ENCODE measurements at places on chromosomes 6 and 20.
A peak's percentile ranks its signal among the peaks of the same experiment; 100 is the strongest.

DNA sequence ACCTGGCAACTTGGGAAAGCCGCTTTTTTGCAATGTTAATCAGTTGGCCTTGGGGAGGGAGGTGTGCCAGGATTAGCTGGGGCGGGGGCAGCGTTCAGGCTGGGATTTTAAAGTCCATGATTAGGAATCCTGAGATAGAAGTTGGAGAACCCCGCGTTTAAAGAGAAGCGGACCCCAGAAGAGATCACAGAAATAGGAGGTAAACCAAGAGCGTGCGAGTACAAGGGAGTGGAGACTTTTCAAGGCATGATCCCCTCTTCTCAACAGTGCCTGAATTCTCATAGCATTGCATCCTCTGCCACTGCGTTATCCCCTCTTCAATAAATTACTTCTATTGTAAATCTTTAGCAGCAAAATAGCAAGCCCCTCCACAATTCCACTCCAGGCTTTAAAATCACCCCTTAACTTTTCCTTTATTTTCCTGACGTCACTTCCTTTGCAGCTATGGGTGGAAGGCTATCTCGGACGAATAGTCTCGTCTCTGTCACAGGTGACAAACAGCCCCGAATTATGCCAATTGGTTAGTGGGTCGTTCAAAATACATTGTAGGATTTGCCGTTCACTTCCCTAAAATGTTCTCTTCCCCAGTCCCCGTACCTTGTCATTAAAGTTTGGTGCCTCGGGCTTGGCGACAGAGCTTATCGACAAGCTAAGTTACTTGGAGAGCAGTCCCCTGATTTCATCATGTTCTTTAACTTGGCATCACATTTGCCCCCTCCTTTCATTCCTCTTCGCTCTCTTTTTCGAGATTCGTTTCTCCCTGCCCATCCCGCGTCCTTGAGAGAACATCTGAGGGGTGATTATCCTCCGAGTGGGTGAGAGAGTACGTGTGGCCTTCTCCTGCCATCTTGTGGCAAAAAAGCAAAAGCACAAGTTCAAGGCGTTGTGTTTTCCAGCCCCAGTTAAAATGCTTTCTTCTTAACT, 17.1 kb downstream of the OR2B2 start:
- peak; percentile 88 for DNase-seq

GRCh38 chr6:3553254-3553653, 96.4 kb upstream of the SLC22A23 start:
- DNase-seq: no peak

DNA sequence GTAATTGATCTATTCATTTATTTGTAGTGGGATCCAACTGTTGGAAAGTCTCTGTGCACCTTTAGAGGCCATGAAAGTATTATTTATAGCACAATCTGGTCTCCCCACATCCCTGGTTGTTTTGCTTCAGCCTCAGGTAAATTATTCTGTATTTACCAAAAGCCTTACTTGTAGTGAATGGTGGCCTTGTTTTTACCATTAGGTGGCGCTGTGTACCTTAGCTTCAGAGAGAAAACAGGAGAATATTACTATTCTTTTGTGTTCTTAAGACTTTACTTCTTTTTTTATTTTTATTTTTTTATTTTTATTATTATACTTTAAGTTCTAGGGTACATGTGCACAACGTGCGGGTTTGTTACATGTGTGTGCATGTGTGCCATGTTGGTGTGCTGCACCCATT, 23.7 kb downstream of the PEX7 start:
- DNase-seq: peak; percentile 80

GRCh38 chr6:125819535-125820326, 29.0 kb downstream of the NCOA7 start:
- DNase-seq: no peak

- peak; percentile 83 for DNase-seq
These were observed 56.0 kb downstream of the TGM2 start for GRCh38 chr20:38108986-38109541.

- DNase-seq: no peak
These were observed 546.1 kb upstream of the CHD6 start for GRCh38 chr20:42164121-42164890.

DNA sequence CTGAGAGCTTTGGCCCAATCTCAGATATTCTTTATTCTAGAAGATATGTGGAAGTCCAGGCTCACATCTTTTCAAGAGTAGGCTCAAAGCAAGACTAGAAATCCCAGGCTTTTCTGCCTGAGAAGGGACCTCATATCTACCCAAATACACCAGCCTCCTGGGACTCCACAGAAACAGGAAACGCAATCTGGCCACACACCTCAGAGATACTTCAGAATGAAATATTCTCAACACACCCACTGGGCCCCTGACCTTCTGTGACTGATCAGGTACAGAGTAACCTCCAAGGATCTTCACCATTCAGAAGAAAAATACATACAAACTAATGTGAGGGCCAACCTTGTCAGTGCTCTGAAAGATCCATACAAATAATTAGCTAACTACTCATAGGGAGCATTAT, 183.2 kb downstream of the HIVEP2 start:
- DNase-seq: no peak

DNA sequence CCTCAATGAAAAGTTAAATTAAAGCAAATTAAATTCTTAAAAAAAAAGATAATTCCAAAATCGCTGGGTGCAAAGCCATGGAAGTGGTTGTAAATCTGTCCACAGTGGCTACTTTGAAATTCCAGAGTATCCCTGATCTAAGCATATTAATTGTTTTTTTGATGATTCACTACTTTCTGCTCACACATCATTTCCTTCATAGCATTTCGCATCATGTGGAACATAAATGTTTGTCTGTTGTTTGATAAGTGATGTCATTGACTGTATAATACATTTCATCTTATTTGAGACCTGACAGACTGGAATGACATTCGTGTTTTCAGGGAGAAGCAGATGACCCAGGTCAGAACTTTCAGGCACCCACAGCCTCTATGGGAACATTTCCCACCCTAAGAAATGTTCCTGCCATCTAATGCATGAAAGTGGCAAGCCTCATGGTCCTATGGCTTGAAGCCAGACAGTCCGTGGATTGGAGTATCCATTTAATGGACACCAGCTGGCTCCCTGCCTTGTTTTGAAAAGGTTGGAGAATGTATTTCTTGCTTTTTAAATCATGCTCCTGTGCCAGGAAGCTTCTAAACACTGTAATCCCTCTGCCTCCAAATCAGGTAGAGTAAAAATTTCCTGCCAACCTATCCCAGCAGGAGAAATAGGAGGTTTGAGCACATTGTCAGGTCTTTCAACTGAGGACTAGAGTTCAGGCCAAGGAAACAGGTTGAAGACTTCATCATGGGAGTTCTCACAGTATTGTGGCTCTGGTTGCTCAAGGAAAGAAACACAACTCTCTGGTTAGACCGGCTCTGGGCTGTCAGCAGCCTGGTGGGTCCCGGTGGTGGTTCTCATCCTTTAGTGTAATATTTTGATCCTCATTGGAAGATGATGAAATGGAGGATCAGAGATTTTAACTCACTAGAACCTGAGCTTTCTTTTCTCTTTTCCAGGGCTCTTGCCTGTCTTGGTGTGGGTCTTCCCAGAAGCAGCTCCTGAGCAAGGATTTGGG, 157.9 kb downstream of the SLC24A3 start:
- no peak for DNase-seq

- no peak for DNase-seq
These were observed 120.3 kb downstream of the LCA5 start for GRCh38 chr6:79416931-79417330.

DNA sequence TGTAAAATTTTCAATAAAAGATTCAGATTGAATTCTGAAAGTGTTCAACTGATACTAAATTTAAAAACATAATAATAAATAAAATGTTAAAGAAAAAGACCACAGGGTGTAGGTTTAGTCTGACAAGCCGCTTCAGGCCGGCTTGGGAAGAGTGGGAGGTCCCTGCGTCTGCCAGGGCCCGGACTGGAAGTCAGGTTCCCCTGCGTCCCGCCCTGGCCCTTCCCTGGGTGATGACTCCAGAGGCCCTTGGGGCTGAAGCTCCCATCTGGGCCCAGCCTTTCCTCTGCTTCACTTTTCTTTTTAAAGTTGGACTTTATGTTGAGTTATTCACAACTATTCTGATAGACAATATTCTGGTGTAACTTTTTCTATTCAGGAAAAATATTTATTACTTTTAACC, 93.3 kb downstream of the SMOC2 start:
- DNase-seq: no peak

DNA sequence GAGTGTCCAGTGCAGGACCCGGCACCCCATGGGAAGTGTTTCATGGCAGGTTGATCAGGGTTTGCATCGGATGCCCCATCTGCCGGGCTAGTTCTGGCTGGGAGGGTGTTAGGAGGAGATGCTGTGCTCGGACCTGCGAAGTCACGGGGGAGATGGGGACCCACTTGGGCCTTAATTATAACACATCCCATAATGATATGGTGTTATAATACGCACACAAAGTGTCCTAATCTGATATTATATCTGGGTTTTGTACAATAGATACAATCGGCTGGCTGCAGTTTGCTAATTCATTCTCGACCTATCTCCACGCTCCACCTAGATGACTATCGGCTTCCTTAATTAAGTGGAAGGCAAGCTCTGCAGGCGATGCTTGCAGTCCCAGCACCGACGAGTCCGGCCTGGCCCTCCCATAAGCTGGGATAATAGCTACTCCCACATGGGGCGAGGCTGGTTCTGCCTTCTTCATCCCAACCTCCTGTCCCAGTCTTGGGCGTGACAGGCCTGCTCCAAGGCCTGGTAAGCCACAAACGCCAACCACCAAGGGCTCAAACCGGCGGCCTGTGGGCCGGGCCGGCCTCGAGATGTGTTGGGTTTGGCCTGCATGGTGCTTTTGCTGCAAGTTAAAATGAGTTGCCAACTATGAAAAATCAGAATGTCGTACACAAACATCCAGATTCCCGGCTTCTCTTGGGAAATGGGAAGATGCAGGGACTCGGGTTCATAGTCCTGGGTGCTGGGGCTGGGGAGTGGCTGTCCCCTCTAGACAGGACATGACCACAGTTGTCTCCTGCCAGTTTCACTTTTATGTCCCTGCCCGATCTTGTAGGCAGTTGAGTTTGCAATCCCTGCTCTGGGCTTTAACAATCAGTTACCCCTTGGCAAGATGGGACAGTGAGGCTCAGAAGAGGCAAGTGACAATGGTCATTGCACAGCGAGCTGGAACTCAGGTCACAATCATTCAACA, 32.7 kb downstream of the CEBPB start:
- DNase-seq: no peak

DNA sequence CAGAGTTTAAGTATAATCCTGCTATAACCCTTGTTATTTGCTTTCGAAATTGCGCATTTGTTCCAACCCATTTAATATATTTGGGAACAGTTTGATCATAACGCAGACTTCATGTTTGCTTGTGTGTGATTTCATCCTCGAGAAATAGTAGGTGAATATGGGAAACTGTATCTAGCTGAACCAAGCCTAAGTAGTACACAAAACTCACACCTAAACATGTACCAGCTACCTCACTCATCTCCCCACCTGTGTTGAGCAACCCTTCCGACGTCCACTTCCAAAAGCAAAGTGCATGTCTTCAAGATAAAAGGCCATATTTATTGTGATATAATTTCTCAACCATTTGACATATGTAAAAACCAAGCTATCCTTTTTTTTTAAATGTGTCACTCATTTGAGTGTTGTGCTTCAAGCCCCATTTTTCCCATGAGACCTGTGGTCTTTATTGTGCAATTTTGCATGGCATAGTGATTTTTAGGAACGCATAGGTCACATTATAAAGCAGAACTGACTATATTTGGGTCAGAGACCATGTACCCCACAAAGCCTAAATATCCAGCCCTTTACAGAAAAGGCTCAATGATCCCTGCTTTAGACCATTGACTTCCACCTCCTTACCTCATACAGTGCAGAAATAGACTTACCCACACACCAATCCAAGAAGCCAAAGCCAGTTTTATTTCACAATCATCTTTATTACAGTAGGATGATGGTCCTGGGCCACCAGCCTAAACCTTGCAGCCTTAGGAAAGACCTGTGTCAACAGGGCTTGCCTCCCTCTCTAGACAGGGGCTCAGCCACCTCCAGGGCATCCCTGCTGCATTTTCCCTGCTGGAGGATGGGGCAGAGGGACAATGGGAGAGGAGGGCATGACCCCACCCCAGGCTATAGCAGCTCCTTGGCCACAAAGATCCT, 7.1 kb downstream of the CCND3 start:
- no peak for DNase-seq

Measured in IMR-90 (cell line).